Activated naive CD4-positive, alpha-beta T cell treated with anti-CD3 and anti-CD28 coated beads for 36 hours (primary cell): ENCODE measurements at places on chromosomes 4 and X.

- DNase-seq, result no peak
Measured at GRCh38 chr4:148454835-148455234, 12.6 kb upstream of the NR3C2 start.

DNA sequence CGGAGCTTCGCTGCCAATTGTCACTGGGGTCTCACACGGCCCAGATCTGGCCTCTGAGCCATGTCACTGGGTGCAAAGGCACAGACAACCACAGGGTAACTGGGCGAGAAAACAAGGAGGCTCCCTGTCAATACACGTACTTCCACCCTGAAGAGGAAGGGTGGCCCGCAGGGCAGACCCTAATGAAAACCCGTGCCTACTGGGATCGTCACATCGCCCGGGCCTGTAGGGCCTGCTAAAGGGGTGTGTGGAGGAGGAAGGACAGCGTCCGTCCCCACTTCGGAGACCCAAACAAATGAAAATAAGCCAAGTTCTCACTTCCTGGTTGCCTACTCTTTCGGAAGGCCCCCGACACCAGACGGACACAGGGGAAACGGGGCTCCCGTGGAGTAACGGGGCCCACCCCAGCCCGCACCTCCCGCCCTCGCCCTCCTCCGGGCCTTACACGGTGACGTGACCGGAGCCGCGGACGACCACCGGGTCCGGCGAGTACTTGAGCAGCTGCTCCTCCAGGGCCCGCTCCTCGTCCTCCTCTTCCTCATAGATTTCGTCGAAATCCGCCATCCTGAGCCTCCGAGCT is 578 bp downstream of the CHIC2 start:
- peak; percentile 30 for DNase-seq

DNA sequence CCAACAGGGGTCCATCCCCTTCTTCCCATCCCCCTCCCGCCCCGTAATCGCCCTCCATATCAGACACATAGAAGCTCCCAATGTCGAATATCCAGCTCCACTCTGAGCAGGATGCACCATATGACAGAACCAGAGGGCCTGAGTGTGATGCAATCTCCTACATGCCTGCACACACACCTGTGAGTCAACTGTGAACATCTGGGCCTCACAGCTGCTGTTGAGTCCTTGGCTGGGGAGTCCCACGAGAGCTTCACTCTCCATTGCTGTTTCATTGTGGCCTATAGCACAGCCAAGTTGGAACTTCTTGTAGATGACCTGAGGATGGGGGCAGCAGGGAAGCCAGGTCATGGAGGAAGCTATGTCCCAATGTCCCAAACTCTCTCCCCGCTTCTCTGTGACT is 8.2 kb downstream of the SLC38A5 start:
- peak; percentile 60 for DNase-seq

DNA sequence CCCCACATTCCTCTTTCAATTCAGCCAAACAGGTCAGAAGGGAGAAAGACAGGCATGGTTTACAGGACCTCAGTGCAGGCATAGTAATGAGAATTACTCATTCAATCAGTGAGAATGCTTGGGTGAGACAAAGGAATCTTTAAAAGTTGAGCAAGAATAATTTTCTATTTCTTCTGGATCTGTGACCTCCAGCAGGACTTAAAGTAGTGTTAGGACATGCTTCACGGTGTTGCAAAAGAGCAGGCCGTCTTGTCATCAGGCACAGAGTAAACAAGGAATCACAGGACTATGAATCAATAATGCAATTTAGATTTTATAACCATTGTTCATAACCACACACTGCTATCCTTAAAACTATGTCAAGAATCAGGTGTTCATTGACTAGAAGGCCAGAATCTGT is 130.6 kb upstream of the GLRA2 start:
- DNase-seq, result no peak

- DNase-seq, result no peak
Measured at GRCh38 chr4:44558031-44558605, 93.3 kb downstream of the YIPF7 start.

DNA sequence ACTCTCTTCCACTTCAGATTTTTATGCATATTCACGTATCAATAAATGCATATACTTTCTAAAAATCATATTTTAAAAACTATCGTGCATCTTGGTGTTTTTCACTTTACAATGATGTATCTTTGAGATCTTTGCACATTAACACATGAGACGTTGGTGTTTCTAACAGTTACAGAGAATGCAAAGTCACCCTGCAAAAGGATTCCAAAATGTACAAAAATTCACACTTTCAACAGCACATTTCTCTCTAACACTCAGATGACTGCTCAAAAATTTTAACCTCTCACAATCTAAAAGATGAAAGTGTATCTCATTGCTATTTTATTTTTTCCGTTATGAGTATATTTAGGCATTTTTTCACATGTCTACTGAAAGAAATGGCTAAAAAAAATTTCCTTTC is 38.9 kb downstream of the ELOVL6 start:
- DNase-seq, result no peak
